ENCODE measurements at places on chromosomes 1 and 21.
A peak's percentile ranks its signal among the peaks of the same experiment; 100 is the strongest.

GRCh38 chr1:29208442-29208841 lies 22.3 kb downstream of the MECR start:
- no peak for DNase-seq

GRCh38 chr1:38194472-38194871 lies 147.9 kb upstream of the POU3F1 start:
- DNase-seq, result no peak

- DNase-seq, result no peak
These were observed 364.7 kb downstream of the SMYD3 start for GRCh38 chr1:246142320-246142893.

- no peak for DNase-seq
These were observed 280.2 kb downstream of the PTGER3 start for GRCh38 chr1:70767377-70767776.

GRCh38 chr1:16014509-16015482 lies 3.0 kb downstream of the HSPB7 start:
- no peak for DNase-seq

GRCh38 chr1:215568299-215568692 lies 1.2 kb downstream of the KCTD3 start:
- DNase-seq, result no peak

DNA sequence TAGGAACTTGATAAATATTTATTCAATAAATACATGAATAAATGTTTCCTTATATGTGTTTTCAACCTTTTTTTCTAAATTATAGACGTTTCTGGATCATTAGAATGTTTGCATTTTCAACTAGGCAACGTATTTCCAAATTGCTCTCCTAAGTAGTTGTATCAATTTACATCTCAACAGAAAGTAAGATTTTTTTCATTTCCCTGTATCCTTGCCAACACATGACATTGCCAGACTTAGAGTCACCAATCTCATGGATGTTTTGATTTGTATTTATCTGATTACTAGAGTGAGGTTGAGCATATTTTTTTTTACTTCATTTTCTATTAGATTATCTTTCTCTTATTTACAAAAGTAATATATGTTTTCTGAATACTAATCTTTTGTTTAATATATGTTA lies 22.2 kb upstream of the SMG7 start:
- no peak for DNase-seq

GRCh38 chr1:205543351-205544301 lies 39.2 kb downstream of the CDK18 start:
- DNase-seq, result no peak

- DNase-seq, result peak; percentile 99
These were observed at the start of gene ATP5PO for GRCh38 chr21:33915368-33916199. Gene ATP5PO (minus strand): TSS chr21:33915804. CDS start chr21:33915763, 41 bp downstream.

GRCh38 chr1:208343226-208343625 lies 99.0 kb upstream of the PLXNA2 start:
- no peak for DNase-seq

GRCh38 chr1:164804366-164804765 lies 245.4 kb downstream of the PBX1 start:
- DNase-seq, result no peak

DNA sequence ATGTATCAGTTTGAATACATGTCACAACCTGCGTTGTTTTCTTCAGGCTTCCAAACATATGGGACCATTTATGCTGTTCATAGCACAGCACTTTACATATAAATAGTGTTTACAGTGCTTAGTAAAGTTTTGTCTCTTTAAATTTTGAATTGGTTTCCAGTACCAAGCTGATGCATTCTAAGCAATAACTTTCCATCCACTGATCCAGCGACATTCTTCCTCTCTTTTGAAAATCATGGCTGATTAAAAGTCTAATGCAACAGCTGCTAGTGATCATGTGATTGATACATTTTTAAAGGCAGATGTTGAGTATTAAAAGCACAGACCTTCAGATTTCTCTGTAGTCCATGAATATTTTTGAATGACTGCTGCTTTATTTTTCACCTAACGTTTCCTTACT lies 154.9 kb downstream of the PTPRC start:
- no peak for DNase-seq

- DNase-seq, result no peak
These were observed 10.1 kb downstream of the TADA1 start for GRCh38 chr1:166865926-166866325.

- DNase-seq, result no peak
These were observed 897 bp downstream of the ZYG11B start for GRCh38 chr1:52727114-52727586.

DNA sequence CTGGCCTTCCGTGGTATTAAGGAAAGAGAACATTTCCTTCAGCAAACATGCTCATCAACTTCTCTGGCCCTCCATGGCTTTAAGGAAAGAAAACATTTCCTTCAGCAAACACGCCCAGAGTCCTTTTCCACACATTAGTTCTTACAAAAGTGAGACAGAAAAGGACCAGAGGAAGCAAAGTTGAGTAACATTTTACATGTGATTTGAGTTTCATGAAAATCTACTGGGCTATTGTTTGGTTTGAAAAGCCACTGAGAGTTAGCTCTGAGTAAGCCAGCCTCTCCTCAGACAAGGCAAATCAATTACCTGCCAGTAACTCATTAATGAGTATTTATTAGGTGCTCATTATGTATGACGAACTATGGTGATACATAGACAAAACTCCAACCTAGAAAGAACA lies 78.0 kb downstream of the NID1 start:
- DNase-seq, result no peak

DNA sequence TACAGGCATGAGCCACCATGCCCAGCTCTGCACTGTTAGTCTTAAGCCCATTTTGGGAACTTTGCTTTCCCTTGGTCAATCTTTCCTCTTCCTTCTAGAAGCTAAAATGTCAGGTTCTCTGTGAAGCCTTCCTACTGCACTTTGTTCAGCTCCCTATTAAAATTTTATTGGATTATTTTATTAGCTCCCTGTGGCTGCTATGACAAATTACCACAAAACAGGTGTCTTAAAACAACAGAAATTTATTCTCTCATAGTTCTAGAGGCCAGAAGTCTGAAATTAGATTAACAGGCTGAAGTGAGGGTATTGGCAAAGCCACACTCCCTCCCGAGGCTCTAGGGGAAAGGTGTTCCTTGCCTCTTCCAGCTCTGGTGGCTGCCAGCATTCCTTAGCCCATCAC lies 4.2 kb upstream of the SMYD2 start:
- no peak for DNase-seq

- DNase-seq, result no peak
These were observed 80.3 kb upstream of the ARTN start for GRCh38 chr1:43853161-43853921.

GRCh38 chr21:33127154-33127867 lies 57.4 kb downstream of the OLIG1 start:
- DNase-seq, result peak; percentile 59

DNA sequence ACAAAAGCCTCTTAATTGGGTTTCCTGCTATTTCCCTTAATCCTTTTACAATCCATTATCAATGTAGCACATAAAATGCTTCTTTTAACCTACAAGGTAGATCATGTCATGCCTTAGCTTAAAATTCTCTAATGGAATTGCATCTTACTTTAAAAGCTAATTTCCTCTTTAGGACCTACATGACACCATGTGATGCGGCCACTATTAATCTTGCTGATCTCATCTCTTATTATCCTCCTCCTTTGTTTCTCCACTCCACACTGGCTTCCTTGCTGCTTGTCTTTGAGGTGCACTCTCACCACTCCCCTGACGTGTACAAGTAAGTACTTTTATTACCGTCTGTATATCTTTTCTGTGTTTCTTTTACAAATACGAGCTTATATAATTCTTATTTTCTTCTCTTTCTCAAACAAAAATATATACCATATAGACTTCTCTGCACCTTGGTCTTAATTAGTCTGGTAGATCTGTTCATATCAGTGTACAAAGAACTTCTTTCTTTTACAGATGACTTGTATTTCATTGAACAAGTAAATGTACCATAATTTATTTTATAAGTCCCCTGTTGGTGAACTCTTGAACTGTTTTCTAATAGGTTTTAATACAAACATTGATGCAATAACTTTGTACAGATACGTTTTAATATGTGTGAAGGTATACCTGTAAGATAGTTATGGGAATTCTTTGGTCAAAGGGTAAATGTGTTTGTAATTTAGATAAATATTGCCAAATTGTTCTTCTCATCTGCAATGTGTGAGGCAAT lies 28.2 kb downstream of the GPR88 start:
- DNase-seq, result no peak

DNA sequence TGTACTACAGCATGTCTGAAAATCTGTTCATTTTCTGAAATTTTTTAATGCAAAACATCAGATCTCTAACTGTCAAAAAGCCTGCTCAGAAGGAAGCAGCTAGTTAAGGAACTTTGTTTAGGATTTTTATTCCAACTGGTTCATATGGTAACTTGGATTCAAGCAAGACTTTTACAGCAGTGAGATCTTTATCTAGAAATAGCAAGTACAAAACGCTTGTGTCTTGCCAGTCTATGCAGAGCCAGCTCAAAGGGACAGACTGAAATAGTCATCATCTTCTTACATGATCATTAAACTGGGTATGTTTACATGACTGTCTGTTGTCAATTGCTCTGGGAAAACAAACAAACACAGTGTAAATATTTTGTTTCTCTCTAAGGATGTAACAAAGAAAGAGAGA lies 37.6 kb downstream of the DDAH1 start:
- no peak for DNase-seq

GRCh38 chr1:169460191-169460833 lies 25.4 kb downstream of the SLC19A2 start:
- no peak for DNase-seq

- DNase-seq, result no peak
These were observed 11.5 kb downstream of the CD58 start for GRCh38 chr1:116559304-116559761.

DNA sequence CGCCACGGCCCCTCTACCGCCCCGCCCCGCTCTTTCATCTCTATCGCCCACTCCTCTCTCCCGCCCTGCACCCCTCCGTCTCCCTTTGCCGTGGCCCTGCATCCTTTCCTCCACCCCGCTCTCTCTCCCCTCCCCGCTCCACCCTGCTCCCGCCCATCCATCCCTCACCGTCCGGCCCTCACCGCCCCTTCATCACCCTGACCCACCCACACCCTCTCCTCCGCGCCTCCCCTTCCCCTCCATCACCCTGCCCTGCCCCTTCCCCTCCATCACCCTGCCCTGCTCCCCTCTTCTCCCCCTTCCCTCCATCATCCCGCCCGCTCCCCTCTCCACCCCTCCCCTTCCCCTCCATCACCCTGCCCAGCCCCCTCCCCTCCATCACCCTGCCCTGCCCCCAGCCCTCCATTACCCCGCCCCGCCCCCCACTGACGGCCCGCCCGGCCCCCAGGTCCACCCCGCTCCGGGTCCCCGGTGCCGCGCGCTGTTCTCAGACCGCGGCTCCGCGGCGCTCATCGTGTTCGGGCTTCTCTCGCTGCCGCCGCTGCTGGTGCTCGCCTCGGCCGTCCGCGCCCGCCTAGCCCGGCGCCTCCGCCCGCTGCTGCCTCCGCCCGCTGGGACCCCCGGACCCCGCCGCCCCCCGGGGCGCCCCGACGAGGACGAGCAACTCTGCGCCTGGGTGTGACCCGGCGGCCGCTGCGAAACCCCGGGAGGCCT lies 6.2 kb upstream of the ANKRD65 start:
- no peak for DNase-seq

- DNase-seq, result no peak
These were observed 605.3 kb downstream of the KCNT2 start for GRCh38 chr1:196002906-196003305.

DNA sequence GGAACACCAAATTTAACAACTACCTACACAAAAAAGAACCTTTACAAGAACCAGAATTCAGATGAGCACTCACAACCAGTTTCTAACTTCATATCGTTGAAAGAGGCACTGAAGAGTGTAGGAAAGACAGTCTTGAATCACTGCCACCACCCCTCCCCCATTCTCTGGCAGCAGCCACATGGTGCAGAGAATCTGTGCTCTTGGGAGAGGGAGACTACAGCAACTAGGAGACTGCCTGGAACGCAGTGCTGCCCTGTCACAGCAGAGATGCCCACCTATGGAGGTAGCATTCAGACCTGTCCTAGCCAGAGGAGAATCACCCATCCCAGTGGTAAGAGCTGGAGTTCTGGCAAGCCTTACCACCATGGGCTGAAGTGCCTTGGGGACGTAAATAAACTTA lies 7.3 kb downstream of the CCN1 start:
- DNase-seq, result no peak

- DNase-seq, result no peak
These were observed 49.5 kb downstream of the CHD1L start for GRCh38 chr1:147292012-147292411.

DNA sequence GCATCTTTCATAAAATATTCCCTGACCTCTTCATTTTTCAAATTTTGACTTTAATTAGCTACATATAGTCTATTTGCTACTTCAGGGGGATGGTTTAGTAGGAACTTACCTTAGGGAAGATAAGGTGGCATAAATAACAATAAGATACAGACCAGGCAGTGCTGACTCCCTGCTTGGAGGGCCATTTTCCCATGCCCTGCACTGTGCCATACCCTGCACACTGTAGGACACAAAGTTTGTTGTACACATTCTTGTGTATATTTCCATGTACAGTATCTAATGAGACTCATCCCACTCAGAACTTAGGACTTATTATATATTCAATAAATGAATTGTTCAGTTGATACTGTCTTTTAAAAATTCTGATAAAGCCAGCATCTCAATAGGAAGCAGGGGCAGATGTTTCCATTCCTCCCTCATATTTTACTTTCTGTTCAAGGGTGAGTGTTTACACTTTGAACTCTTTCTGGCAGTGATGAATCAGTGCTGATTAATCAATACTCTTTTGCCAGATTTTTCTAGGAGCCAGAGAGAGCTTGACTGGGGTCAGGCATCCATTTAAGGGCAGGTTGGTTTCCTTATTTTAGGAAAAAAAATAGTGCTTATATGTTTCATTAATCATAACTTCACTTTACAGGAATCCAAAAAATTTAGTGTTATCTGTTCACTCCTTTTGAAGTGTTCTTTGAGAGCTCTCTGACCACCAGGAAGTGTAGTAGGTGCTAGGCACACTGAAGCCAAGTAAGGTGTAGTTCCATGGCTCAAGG lies 30.6 kb downstream of the MPZL1 start:
- no peak for DNase-seq

DNA sequence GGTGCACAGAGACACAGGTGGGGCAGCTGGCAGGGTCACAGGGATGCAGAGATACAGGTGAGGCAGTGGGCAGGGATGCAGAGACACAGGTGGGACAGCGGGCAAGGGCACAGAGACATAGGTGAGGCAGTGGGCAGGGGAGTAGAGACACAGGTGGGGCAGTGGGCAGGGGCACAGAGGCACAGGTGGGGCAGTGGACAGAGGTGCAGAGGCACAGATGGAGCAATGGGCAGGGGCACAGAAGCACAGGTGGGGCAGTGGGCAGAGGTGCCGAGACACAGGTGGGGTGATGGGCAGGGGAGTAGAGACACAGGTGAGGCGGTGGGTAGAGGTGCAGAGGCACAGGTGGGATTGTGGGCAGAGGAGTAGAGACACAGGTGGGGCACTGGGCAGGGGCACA lies 117.3 kb upstream of the KLHDC7A start:
- no peak for DNase-seq
